Activated naive CD8-positive, alpha-beta T cell treated with anti-CD3 and anti-CD28 coated beads, Interleukin-2, amount 10 ng/mL, durations not matched to agents 7 days and 5 days (primary cell): ENCODE measurements at places on chromosomes 3 and 15. TPM values are rescaled to one million over a fixed set of nuclear protein-coding genes. Genes with fewer than 3 reads are reported as not detected.

The GAP43 gene
- not detected for total RNA-seq

The GABRB3 gene
- not detected for total RNA-seq

The GATM gene
- 2.9 TPM for total RNA-seq

The PLXNB1 gene
- total RNA-seq: 6.2 TPM

The OTOL1 gene
- total RNA-seq: not detected

The SLC22A14 gene
- total RNA-seq: 0.22 TPM

The UBA7 gene
- total RNA-seq: 310 TPM

The CLRN1 gene
- total RNA-seq: not detected

The KLHL40 gene
- total RNA-seq: not detected

The SLC51A gene
- total RNA-seq: not detected

The SEMA3F gene
- not detected for total RNA-seq

The SNX22 gene
- 0.80 TPM for total RNA-seq

The GOLGA6B gene
- total RNA-seq: not detected

The SV2B gene
- 0.20 TPM for total RNA-seq

The NR2E3 gene
- not detected for total RNA-seq

The CDCP1 gene
- 7.1 TPM for total RNA-seq

The PPP1R14D gene
- total RNA-seq: not detected

The TGM4 gene
- not detected for total RNA-seq

The PROK2 gene
- total RNA-seq: not detected

The GPR62 gene
- not detected for total RNA-seq

The HTR3E gene
- not detected for total RNA-seq

The SPATA12 gene
- total RNA-seq: not detected

The RFX7 gene
- 40.4 TPM for total RNA-seq

The ERICH6 gene
- 0.23 TPM for total RNA-seq

The SMCO1 gene
- not detected for total RNA-seq

The SCN11A gene
- 0.08 TPM for total RNA-seq
